ENCODE measurements at places on chromosomes 11 and 22. TPM values are rescaled to one million over a fixed set of nuclear protein-coding genes. Genes with fewer than 3 reads are reported as not detected.

DNA sequence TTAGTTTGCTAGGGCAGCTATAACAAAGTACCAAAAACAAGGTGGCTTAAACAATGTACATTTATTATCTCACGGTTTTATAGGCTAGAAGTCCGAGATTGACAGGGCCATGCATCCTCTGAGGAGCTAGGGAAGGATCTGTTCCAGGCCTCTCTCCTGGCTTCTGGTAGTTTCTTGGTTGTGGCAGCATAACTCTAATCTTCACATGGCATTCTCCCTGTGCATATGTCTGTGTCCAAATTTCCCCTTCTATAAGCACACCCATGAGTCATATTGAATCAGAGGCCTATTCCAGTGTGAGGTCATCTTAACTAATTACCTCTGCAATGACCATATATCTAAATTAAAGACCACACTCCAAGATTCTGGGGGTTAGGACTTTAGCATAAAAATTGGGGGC lies 31.3 kb upstream of the MMP13 start:
- no peak for DNase-seq

DNA sequence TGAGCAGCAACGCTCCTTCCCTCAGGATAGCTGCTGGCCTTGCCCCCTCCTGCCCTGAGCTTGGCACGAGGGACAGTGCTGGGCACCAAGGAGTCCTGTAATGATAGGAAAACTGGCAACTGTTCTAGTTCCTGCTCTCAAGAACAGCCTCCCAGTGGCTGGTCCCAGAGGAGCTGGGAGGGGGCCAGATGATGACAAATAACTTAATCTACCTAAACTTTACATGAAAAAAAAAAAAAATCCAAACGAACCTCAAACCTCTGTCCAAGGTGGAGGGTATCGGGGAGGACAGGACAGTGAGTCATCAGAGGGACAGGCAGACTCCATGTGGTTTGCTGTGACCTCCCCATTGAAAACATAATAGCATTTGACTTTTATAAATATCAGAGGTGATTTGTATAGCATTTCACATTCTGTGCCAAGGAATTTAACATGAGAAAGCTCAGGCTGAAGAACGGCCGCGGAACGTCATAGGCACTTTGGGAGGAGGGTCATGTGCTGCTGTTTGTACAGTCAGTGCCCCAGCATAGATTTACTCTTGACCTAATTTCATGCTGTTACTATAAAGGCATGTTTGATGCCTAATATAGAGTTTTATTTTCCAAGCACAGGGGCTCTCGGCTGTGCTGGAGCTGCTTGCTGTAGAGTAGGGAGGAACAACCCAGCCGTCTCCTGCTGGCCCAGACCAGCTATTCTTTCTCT lies 98.2 kb upstream of the NNMT start:
- no peak for DNase-seq

GRCh38 chr11:29606330-29607031 lies 410.3 kb downstream of the KCNA4 start:
- no peak for DNase-seq

The RGL4 gene
- 0.03 TPM for total RNA-seq

DNA sequence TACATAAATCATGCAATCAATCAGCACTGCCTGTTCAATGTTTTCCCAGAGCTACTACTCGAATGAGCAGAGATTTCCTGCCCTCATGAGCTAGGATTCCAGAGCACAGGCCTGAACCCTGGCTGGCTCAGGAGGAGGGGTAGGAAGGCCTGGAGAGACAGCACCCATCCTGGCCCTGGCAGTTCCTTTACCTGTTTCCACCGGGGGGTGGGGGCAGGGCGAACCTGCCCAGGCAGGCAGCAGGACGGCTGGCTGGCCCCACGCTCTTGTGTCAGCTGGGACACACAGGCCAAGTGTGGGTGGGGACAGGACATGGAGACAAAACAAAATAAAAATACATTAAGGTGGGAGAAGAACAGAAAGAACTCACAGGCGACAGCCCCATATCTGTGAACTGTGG lies 109.8 kb upstream of the BID start:
- DNase-seq, result no peak

GRCh38 chr22:49112176-49112575 lies 715.5 kb downstream of the BRD1 start:
- no peak for DNase-seq

DNA sequence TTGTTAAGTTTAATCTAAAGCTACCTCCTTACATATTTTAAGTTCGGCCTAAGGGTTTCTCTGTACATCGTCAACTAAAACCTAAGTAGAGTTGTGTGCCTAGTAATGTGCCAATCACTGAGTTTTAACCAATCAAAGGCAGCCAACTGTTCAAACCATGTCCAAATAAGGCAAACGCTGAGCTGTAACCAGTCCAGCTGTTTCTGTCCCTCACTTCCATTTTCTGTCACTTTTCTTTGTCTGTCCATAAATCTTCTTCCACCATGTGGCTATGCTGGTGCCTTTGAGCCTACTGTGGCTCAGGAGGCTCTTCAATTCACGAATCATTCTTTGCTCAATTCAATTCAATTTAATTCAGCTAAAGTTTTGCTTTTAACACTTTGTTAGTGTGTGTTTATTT lies 13.9 kb upstream of the ATXN10 start:
- DNase-seq, result peak; percentile 16

DNA sequence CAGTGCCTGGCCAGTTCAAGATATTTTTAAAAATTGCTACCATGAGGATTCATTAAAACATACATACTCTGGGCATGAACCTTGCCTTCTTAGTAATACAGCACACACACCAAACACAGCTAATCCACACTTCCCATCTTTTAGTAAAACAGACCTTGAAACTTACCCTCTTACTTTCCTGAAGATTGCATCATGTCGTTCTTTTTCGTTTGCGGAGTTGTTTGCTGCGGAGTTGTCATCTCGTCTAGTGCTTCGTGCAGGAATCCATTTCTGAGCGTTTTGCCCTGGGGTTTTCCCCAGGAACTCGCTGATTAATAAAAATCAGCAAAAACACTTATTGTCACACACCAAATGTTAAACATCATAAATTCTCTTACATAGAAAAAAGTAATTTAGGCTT lies 3.0 kb downstream of the EIF4G2 start:
- DNase-seq, result no peak

- peak; percentile 36 for DNase-seq
Measured at GRCh38 chr11:26753723-26754504, 32.1 kb upstream of the SLC5A12 start.

The APOA5 gene
- total RNA-seq, result not detected
